ENCODE measurements at places on chromosomes 7 and 10.

GRCh38 chr7:92557808-92558362, 29.3 kb downstream of the RBM48 start:
- no peak for DNase-seq

- no peak for DNase-seq
Measured at GRCh38 chr10:927131-927530, 4.4 kb downstream of the LARP4B start.

DNA sequence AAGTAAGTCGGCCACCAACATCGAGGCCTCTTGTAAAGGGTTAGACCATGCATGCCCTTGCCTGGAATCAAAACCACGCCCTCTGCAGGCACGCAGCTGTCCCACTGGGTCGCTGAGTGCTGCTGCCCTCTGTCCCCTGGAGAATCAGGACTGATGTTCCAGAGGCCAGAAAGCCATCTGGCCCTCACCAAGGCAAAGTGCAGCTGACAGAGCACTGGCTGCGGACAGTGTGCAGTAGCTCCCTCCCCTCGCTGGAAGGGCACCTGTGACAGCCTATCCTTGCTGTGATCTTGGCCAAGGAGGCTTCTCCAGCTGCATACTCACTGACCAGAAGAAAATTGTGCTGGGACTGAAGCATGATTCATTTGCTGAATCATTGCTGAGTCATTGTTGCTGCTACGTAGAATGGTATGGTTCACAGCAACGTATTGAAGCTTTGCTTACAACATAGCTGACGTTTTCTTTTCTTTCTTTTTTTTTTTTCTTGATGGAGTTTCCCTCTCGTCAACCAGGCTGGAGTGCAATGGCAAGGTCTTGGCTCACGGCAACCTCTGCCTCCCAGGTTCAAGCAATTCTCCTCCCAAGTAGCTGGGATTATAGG, 30.4 kb downstream of the DDC start:
- DNase-seq, result no peak

DNA sequence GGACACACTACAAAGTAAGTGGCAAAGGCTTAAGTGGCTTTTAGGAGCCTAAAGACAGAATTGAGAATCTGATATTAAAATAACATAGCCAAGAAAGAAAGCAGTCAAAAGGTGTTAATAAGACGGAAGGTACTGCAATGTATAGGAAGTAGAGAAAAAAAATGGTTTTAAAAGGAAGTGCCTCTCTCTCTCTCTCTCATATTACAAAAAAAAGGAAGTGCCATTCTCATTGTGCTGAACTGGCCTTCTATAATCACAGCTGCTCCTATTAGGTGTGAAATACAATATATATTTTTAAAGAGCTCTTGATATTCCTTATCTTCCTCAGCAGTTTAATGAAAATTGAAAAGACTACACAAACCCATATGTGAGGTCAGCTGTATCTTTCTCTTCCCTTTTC, 199.4 kb upstream of the NPVF start:
- DNase-seq, result no peak

- no peak for DNase-seq
Measured at GRCh38 chr7:115289971-115290370, 368.1 kb downstream of the MDFIC start.

DNA sequence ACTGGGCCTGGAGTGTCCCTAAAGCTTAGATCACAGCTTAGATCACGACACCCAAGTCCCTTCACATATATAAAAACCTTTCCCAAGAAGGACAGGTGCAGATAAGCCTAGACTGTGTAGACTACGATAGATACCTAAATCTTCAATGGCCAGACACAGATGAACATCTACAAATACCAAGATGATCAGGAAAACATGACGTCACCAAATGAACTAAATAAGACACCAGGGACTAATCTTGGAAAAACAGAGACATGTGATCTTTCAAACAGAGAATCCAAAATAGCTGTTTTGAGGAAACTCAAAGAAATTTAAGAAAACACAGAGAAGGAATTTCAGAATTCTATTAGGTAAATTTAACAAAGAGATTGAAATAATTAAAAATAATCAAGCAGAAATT, 1082.6 kb upstream of the PHF14 start:
- no peak for DNase-seq

- no peak for DNase-seq
Measured at GRCh38 chr7:157612664-157613561, 276.1 kb downstream of the DNAJB6 start.

- DNase-seq, result no peak
Measured at GRCh38 chr10:77713521-77714280, 76.1 kb upstream of the KCNMA1 start.

DNA sequence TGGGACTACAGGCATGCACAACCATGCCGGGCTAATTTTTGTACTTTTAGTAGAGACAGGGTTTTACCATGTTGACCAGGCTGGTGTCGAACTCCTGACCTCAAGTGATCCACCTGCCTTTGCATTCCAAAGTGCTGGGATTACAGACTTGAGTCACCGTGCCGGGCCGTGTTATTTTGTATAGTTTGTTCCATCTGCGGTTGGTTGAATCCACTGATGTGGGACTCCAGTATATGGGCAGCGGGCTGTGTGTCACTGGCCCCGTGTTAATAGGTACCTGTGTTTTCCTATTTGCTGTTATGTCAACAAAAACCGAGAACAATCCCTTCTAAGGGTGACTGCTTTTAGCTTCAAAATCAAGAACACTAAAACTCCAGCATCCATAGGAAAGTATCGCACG, 297.6 kb upstream of the PITRM1 start:
- DNase-seq, result no peak

DNA sequence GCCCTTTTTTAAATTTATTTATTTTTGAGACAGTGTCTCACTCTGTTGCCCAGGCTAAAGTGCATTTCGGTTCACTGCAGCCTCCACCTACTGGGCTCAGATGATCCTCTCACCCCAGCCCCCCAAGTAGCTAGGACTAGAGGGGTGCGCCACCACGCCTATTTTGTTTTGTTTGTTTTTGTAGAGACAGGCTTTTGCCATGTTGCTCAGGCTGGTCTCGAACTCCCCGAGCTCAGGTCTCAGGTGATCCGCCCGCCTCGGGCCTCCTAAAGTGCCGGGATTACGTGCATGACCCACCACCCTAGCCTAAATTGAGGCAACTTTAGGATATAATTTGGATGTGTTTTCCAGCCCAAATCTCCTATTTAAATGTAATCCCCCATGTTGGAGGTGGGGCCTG, 805 bp downstream of the ZNF736 start:
- DNase-seq, result no peak

DNA sequence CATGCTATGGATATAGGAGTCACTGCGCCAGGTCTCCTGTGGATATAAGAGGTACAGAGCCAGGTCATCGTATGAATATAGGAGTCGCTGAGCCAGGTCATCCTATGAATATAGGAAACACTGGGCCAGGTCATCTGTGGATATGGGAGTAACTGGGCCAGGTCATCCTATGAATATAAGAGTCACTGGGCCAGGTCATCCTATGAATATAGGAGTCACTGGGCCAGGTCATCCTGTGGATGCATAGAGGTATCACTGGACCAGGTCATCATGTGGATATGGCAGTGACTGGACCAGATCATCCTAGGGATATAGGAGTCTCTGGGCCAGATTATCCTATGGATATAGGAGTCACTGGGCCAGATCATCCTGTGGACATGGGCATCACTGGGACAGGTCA, 181.7 kb downstream of the DNAH11 start:
- DNase-seq, result no peak

- no peak for DNase-seq
Measured at GRCh38 chr7:131203291-131203976, 124.2 kb upstream of the MKLN1 start.

GRCh38 chr7:106070201-106070551, 41.9 kb downstream of the SYPL1 start:
- no peak for DNase-seq

DNA sequence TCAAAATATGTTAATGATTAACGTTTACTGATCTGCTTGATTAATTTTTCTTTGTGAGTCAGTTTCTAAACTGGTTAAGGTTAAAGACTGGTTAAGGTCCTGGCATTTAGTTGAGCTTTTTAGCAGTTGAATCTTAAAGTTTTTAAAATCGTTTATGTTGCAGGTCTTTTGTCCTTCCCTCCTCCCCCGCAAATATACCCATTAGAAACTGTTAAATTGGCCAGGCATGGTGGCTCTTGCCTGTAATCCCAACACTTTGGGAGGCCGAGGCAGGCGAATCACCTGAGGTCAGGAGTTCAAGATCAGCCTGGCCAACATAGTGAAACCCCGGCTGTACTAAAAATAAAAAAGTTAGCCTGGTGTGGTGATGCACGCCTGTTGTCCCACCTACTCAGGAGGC, 100.9 kb downstream of the PODXL start:
- DNase-seq, result no peak

DNA sequence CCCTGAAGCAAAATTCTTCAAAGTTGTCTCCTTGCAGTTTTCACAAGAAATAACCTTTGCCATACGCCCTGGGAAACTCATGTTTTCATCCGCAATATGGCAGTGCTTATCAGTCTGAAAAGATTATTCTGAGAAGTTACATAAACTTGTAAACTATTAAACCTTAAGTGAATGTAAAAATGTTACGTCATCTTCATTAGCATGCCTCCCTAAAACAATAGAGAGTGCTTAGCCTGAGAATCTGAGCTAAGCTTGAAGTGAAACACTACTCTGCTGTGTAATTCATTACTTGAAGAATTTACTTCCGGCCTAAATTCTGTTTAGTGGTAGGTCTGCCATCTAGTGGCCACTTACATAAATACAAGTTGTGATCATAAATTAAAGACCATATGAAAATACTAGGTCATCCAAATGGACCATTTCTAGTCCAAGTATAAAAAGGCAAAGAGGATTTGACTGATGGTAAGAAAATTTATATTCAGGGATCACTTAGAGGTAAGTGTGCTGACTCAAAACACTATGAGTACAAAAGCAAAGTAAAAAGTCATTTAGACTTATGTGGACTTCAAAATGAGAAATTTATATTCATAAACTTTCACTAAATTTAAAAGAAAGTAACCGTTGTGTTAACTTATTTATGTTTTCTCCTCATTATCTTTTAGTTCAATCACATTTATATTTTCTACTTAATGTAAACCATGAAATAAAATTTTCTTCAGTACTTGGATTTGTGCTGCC, 745.1 kb upstream of the LRRTM3 start:
- DNase-seq, result no peak

GRCh38 chr10:58971796-58972491, 204.5 kb upstream of the PHYHIPL start:
- no peak for DNase-seq

DNA sequence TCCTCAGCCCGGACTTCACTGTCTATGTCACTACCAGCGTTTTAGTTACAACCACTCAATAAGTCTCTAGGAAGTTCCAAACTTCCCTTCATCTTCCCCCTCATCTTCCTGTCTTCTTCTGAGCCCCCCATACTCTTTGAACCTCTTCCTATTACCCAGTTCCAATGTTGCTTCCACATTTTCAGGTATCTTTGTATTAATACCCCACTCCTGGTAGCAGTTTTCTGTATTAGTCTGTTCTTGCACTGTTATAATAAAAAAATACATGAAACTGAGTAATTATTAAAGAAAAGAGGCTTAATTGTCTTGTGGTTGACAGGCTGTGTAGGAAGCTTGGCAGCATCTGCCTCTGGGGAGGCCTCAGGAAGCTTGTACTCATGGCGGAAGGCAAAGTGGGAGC, 218.6 kb downstream of the BICC1 start:
- DNase-seq, result no peak

DNA sequence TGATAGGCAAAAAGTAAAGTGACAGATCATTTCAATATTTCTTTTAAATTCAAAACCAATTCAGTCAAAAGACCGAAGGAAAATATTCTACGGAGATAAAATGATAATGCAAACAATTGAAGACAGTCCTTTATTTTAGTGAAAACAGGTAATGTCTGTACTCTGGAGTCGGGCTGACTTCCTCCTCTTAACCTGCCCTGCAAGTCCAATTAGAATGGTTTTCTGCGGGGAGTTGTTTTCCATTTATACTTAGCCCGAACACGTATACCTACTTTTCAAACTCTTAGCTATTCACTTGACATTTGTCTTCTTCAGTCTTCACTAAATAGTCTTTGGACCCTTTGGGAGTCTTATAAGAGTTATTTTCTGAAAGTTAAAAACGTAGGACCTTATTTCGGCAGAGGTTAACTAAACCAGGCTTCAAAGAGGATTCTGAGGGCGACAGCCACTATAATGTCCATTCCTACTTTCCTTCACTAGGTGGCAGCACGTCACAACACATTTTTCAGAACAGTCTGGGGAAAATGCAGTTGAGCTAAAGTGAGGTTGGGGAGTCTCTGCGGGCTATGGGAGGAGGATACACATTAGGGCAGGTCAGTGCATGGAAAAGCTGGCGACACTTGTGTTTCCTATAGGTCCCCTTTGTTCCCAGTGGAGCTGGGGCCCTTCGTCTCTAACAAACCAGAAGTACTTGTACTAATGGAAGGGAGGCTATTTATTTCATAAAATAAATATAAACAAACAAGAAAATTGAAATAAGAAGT, 472.0 kb downstream of the KCNMA1 start:
- peak; percentile 58 for DNase-seq

- DNase-seq, result peak; percentile 35
Measured at GRCh38 chr10:101018600-101019439, 12.1 kb downstream of the PDZD7 start.

- DNase-seq, result no peak
Measured at GRCh38 chr10:22017283-22018020, 13.9 kb upstream of the DNAJC1 start.

GRCh38 chr10:92965314-92965713, 95.3 kb upstream of the CYP26C1 start:
- DNase-seq, result peak; percentile 17

GRCh38 chr10:33674986-33675599, 340.6 kb upstream of the NRP1 start:
- no peak for DNase-seq

DNA sequence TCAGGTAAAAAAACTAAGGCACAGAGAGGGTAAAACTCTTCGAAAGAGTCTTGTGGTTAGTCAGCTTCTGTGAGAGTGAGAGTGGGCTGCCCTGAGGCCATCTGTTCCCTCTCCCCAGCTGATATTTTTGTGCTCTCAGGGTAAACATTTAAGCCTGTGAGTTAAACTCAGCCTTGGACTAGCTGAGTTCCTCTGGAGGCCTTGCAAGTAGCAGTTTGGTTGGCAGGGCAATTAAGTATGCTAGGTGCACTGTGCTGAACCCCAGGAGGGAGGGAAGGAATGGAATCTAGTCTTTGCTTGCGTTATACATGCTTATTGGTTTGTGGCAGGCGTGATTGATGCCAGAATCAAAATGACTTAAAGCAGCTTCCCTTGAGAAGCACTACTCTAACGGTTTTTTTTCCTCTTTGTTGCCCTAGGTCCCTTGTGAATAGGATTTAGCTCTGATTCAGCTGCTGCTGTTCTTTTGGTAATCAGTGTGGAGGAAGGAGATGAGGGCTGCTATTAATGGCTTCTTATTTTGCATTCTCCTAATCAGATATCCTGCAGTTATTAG, 140.2 kb downstream of the AUTS2 start:
- DNase-seq, result no peak

Data from NCI-H1092 (cell line).